ENCODE measurements at places on chromosomes 4 and X.
A peak's percentile ranks its signal among the peaks of the same experiment; 100 is the strongest.

DNA sequence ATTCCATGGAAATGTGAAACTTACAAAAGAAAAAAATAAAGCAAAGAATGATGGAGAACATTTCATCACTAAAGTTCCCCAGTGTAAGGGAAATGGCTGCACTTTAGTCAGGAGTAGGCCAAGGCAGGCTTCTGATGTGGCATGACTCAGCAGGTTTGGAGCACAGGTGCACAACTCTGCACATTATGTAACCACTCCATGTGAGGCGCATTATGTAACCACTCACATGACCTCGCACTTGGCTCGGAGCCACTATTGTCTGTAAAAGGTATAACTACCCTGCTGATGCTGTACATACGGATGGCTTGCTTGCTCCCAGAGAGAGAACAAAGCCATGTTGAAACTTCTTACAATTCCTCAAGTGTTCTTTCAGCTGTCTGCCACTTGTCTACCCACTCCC, 727.6 kb downstream of the TRAM1L1 start:
- DNase-seq, result no peak

- no peak for DNase-seq
Observed at GRCh38 chrX:146435472-146435871, 374.1 kb upstream of the CXorf51B start.

DNA sequence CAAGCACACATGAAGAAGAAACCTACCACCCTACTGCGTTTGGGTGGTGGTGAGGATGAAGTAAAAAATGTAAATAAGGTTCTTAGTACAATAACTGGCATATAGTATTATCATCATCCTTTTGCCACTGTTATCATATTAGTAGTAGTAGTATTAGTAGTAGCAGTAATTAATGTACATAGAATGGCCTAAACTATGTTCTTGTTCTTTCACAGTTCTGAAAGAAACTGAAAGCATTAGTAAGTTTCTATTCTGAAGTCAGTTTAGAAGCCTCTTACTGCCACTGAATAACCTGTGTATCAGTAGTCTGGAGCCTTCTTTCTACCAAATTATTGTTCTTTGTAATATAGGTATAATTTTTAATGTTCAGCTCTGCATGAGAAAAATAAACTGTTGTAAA, 21.0 kb downstream of the COL4A6 start:
- no peak for DNase-seq

GRCh38 chr4:185587030-185587426, 51.7 kb upstream of the PDLIM3 start:
- DNase-seq, result no peak

- no peak for DNase-seq
Observed at GRCh38 chrX:28979877-28980276, 392.6 kb downstream of the IL1RAPL1 start.

- DNase-seq, result no peak
Observed at GRCh38 chr4:175954685-175955084, 111.0 kb upstream of the WDR17 start.

DNA sequence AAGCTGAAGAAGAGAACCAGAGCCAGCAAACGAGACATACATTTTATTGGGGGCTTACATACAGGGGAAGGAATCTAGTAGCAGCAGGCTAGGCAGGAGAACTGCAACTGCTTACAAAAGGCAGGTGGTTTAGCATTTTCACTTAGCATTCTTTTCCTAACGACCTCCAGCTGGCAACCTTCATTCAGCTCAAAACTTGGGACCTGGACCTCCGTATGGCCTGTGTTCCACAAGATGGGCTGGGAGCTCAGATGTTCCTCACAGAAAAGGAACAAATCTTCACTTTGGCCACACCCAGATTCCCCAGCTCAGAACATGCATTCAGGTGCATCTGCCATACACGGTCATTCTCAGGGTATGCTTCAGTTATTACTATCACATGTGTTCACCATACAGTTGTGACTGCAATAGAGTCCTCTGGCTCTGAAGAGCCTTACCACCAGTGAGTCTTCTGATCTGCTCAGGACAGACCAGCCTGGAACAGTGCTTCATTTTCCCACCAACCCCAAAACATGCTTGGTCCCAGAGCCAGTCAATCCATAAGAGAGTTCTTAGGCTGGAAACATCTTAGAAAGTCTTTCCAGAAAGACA, 29.6 kb upstream of the AP1AR start:
- DNase-seq, result no peak

DNA sequence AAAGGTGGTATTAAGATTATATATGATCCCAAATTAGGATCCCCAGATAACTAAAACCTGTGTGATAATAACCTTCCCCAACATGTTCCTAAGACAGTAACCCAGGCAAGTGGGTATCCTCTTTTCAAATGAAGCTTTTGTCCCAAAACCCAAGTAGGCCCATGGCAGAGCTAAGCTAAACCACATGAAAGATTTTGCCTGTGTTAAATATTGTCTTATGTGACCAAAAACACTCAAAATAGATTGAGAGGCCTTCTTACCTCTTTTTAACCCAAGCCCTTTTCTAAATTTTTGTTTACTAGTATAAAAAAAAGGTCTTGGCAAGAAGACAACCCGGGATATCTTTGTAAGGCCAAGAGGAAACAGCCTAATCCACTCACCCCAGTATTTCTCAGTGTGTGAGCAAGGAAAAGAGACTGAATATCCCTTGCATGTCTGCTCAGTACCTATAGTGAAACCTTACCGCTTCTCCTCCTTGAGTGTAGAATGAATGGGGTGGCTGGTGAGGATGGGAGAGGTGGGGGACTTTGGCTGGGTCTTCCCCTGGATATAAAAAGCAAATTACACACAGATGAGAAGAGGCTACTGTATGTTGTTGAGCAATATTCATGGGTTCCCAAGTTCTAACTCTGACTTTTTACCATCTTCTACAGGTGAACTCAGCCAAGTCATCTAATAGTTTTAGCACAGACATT, 188.8 kb upstream of the BMP3 start:
- no peak for DNase-seq

- DNase-seq, result peak; percentile 83
Observed at GRCh38 chr4:80184053-80184824, 13.1 kb upstream of the PRDM8 start.

DNA sequence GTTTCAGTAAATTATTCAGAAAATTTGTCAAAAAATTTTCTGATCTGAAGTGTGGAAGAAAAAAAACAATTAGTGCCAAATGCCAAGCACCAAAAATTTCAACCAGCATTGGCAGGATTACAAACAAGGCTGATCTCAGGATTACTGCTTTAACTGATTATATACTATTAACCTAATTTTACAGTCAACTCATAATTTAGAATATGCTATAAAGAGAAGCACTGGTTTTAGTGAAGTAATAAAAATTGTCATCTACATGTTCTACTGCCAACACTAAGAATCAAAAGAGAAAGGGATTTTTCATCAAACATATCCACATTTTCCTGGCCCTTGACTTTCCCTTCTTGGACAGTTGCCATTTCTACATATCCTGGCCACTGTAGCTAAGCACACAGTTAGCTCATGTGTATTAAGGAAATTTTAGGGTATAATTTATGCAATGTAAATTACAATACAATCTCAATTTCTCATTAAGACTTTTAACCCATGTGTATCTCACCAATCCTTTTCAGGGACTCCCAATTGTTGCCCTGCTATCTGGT, 33.8 kb downstream of the THOC2 start:
- DNase-seq, result no peak

DNA sequence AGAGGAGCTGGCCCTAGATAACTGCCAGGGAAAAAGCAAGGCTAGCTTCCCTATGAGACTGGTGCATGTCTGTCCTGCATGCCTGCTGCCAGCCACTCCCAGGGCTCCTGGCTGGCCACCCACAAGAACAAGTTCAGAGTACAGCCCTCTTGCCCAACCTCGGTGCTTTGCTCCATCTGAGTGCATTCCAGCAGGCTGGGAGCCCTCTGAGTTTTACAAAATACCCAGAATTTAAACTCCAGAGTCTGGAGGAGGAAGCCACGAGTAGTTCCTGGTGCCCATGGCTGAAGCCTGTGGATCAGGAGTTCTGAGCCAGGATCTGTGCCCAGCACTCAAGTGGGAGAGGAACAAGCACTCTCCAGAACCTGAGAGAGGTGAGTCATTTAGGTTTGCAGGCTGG, 111.6 kb downstream of the MAGEE2 start:
- DNase-seq, result no peak

DNA sequence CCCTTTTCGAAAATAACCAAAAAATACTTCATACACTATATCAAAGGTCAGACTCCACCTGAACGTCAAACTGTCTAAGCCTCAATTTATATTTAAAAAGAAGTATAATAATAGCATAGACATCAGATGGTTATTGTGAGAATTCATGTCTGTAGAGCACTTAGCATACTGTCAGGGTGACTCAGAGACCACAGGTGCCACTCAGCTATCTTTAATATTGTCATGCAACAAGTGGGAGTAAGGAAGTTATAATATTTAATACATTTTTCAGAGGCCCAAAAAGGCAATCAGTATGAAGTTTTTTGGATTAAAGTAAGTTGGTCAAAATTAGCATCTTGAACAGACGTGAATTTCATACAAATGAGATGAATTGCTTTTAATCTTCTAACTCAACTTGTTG, 93.3 kb downstream of the PHOX2B start:
- no peak for DNase-seq

- DNase-seq, result peak; percentile 99
Observed at GRCh38 chr4:140150886-140151698, 2.9 kb downstream of the MAML3 start.

DNA sequence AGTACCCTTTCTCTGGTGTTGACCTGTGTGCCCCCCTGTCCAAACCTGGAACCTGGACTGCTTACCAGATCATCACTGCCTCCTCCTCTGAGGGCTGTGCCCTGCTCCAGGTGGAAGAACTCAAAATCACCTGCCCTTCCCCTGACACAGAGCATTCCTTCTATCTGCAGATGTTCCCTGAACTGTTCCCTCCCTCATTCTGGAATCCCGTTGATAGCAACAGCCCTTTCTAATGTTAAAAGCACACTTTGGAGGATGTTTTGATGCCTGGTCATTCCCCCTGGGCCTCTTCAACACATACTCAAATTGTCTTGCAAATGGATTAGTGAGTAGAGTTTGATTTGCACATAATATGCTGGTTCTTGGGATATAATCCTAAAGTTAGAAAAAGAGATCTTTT, 225.8 kb downstream of the FGF13 start:
- DNase-seq, result no peak

GRCh38 chr4:113978561-113979147, 793 bp downstream of the ARSJ start:
- no peak for DNase-seq

- no peak for DNase-seq
Observed at GRCh38 chr4:119804404-119804803, 175.8 kb upstream of the PDE5A start.

GRCh38 chr4:56757261-56757746, 64.2 kb downstream of the SPINK2 start:
- DNase-seq, result no peak

GRCh38 chrX:84165711-84166110, 22.3 kb downstream of the RPS6KA6 start:
- no peak for DNase-seq

DNA sequence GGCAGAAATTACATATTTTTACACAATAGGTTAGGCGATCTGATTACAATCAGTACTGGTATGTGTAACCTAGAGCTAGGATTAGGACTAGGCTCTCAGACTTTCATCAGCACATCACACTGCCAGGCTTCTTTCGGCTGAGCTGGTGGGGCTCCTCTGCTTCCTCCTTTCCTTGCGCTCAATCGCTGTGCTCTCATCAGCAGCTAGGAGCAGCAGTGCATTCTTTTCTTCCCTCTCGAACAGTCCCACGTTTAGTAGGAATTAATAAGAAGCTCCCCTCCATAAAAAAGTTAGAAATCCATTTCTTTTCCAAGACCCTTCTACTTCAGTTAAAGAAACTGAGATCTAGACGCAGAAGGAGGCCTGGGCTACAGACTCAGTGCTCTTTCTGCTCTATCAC, 350.4 kb downstream of the SPRY1 start:
- DNase-seq, result peak; percentile 12

- no peak for DNase-seq
Observed at GRCh38 chr4:121765368-121765705, 373 bp upstream of the SMIM43 start.

- DNase-seq, result no peak
Observed at GRCh38 chr4:86058621-86059020, 301.2 kb downstream of the MAPK10 start.

- DNase-seq, result no peak
Observed at GRCh38 chr4:26727844-26728243, 132.8 kb upstream of the STIM2 start.

DNA sequence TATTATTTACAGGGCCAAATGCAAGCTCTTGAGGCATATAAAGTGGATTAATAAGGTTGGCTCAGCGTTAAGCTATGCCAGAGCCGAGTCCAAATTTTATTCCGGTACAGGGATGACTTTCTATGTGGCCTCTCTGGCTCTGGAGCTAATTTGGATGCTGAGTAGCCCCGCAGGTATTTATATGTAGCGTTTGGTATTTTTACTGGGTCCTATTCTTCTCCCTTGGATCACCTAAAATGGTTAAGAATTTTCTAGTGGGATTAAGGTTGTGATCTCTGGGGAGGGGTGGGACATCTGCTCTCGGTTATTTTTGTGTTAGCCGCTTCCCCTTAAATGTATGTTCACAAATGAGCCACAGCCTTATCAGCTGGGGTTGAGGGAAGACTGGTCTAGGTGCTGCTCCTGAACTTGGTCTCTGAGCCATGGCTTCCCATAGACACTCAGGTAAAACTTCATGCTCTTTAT, 49.4 kb downstream of the FHL1 start:
- no peak for DNase-seq

DNA sequence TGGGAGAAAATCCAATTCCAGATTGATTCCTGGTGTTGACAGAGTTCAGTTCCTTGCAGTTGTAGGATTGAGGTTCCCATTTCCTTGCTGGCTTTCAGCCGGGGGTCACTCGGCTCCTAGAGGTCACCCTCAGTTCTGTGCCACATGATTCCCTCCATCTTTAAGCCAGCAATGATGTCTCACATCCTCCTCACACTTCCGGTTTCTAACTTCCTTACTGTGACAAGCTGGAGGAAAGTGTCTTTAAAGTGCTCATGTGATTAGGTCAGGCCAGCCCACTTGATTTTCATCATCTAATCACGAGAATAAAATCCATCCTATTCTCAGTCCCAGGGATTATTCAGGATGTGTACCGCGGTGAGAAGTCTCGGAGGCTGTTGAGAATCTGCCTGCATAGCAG, 19.4 kb upstream of the SMIM31 start:
- no peak for DNase-seq

DNA sequence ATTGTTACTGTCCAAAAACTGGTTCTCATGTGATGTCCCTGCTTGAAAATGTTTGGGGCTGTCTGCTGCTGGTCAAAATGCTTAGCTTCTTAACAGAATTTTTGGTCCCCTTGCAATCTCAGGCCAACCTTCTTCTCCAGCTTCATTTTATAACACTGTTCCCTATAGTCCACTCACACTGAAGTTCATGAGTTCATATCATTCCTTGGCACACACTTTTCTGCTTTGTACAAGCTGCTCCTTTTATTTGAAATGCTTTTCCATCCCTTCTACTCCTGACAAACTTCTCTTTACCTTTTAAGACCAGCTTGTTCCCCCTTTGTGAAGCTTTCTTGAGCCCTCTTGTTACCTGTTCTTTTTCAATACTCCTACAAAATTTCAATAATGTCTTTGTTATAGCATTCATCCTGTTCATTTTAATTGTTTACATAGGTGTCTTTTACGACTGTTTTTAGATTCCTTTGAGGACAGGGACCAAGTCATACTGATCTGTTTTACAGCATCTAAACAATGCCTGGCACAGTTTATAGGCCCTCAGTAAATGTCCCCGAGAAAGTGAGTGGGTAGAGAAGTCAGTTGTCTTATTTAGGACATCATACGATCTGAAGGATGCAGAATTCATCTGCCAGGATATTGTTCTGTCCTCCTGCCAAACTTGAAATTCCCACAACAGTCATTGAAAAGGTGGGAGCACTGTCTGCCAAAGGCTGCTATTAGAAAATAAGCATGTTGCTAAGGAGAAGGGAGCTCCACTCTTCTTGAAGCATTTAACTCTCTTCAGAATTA, 134.4 kb upstream of the BMPR1B start:
- DNase-seq, result no peak

All from right kidney (tissue), 9 donors.